DMS 273 treated with DMSO at 0.1 percent for 48 hours (cell line): ENCODE measurements at places on chromosomes 6 and 20.

DNA sequence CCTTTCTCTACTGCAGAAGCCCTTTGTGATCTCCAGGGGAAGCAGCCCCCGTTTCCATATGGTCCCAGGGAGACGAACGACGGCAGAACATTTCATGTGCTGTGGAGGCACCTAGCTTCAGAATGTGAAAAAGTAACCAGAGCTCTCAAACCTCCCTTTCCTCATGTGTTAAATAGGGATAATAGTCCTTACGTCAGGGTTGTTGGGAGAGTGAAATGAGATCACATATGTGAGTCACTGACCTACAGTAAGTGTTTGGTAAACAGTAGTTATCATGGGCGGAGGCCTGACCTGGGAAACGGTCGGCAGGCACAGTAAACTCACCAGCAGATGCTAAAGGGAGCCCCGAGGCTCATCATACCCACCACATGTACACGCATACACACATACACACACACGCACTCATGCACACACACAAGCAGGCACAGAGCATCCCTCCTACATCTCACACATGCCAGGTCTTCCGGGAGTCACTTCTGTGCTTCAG lies 89.7 kb downstream of the LY86 start:
- no peak for DNase-seq

DNA sequence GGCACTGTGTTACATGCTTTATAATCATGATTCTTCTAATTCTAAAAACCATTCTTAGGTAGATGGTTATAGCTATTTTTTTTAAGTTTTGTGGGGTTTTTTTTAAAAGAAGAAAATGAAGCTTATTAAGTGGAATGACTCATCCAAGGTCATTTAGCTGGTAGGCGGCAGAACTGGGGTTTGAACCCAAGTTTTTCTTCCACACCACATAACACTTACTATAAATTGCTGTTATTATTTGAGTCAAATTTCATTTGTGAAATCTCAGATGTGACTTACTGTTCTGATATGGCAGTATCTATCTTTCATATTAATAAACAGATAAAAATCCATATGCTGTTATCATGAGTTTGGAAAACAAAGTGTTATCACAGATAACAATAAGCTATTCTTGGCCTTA lies 10.4 kb upstream of the COL10A1 start:
- DNase-seq, result no peak

DNA sequence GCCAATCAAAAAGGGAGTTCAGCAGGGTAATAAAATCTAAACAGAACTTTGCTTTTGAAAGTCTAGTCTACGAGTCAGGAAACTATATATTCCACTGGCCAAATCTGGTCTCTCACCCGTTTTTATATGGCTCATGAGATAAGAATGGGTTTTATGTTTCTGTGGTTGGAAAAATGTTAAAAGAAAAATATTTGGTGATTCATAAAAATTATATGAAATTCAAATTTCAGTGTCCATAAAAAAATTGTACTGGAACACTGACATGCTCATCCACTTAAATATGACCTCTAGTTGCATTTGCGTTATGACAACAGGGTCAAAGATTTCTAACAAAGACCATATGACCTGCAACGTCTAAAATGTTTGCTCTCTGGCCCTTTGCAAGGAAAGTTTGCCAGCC lies 22.3 kb upstream of the LAMP5 start:
- DNase-seq, result no peak

GRCh38 chr6:41071501-41071922 lies 644 bp downstream of the OARD1 start:
- no peak for DNase-seq

DNA sequence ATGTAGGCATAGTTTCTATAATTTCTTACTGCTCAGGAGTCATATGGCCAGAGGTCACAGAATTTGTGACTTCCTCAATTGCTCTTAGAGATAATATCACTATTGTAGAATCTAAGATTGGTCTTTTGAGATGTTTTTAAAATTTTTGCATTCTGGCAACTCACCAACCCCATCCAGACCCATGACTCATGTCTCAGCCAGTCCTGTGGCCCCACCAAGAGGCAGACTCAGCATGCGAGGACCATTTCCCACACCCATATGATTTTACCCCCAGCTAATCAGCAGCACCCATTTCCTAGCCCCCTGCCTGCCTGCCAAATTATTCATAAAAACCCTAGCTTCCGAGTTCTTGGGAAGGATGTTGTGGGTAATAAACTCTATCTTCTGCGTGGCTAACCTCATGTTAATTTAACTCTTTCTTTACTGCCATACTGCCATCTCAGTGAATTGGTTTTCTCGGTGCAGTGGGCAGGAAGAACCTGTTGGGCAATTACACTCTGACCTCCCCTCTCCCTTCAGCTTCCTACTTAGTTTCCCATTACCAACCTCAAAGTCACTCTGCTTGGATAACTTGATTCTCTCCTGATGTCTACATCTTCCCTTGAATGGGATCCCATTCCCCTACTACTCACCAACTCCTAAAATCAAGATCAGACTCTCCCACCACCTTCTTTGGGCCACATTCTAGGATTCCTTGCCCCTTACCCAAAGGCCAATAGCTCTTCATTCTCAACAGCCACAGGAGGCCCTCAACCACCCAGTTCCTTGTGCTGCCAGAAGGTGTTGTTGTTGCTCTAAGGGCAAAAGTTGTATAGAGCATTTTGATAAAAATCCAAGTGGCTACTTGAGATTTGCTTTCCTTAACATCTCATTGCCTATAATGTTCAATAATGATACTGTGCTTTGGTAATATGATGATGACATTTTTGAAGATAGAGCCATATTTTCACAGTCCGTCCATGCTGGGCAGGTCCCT lies 16.2 kb upstream of the IYD start:
- DNase-seq, result no peak

- DNase-seq, result no peak
Observed at GRCh38 chr6:328136-328670, 35.9 kb downstream of the DUSP22 start.
